Fibroblast of villous mesenchyme (primary cell): ENCODE measurements at places on chromosomes 4 and X. TPM values are rescaled to one million over a fixed set of nuclear protein-coding genes. Genes with fewer than 3 reads are reported as not detected.

Gene CTAG2
- not detected in 2 replicates for total RNA-seq

DNA sequence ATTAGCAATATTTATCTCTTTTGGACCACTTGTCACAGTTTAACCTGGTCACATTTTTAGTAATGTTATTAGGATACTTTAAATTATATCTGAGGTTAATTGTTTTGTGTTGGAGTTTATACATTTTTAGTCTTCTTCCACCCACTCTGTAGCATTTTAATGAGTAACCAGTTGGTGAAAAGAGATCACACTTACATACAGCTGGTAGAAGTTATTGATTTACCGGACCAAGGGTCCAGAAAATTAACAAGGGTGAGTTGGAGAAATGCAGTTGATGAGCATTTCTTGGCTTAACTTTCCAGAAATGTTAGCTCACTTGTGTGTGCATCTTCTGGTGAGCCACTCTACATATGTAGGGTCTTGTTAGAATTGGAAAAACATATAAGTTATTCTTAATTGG, 219.6 kb downstream of the GRXCR1 start:
- no peak for DNase-seq

GRCh38 chr4:124745985-124746801, 33.7 kb upstream of the ANKRD50 start:
- no peak for DNase-seq

Gene PPP1R2C
- not detected in 2 replicates for total RNA-seq

GRCh38 chrX:118499295-118499694, 3.7 kb downstream of the DOCK11 start:
- DNase-seq: no peak

Gene USP51
- total RNA-seq: 2.6 and 3.5 TPM in 2 replicates

DNA sequence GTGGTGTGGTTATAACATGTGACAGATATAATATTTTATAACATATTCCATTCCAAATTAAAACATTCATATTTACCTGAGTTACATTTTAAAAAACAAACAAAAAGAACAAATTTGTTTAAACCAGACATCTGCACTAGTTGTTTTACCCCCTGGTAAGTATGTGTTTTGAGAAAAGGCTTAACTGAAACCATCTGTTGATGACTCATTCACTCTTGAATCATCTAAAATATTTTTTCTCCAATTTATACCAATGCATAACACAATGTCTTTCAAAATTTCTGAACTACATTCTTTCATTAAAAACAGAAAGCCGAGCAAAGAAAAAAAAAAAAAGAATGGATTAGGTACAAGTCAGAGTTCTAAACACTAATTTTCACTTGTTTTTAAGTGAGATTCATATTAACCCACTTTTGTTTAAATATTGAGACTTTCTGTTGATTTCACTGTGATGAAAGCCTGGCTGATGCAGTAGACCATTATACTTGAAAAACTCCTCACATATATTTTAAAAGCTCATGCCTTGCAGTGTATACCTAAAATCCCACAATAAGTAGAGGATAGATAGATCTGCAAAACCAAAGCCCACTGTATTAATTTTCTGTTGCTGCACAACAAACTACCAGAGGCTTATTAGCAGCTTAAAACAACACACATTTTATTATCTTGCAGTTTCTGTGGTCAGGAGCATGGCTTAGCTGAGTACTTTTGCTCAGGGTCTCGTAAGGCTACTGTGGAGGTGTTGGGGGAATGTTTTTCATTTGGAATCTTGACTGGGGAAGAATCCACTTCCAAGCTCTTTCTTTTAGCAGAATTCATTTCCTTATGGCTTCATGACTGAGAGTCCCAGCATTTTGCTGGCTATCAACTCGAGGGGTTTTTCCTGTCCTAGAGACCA, 221.5 kb downstream of the PCDH18 start:
- peak; percentile 86 for DNase-seq

Gene NMU
- total RNA-seq: not detected in 2 replicates

DNA sequence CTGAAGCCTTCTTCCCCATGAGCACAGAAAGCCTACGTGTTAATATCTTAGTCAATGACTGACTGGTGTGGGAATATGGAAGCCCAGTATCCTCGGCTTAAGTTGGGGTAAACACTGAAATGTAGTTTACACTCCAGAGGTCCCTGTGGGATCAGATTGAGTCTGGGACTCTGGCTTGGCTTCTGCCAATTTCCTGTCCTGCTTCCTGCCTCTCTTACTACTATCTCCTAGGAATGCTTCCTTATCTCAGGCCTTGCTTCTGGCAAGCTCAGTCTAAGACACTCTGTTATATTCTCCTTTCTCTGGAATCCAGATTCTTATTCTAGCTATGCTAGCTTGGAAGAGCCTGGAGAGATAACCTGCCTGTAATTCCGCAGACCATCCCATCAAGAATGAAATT, 174.0 kb upstream of the LDB2 start:
- DNase-seq: peak; percentile 65

Gene EXOC1L
- not detected in 2 replicates for total RNA-seq

Gene SORBS2
- 1.3 and 1.7 TPM in 2 replicates for total RNA-seq
